ENCODE measurements at places on chromosomes 11 and 22.

DNA sequence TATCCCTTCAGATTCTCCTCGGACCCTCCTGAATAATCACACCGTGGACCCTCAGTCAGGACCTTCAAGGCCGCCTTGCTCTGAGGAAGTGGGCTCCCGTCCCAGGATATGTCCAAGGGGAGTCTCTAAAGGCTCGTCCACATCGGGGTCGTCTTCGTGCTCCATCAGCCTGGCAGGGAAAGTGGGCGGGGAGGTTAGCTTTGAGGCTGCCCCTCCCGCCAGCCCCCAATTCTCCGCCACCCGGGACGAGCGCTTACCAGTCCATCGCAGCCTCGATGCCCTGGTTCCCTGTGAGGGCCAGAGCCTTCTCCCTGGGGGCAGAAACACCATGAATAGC is 472 bp downstream of the UBXN1 start:
- no peak for DNase-seq

DNA sequence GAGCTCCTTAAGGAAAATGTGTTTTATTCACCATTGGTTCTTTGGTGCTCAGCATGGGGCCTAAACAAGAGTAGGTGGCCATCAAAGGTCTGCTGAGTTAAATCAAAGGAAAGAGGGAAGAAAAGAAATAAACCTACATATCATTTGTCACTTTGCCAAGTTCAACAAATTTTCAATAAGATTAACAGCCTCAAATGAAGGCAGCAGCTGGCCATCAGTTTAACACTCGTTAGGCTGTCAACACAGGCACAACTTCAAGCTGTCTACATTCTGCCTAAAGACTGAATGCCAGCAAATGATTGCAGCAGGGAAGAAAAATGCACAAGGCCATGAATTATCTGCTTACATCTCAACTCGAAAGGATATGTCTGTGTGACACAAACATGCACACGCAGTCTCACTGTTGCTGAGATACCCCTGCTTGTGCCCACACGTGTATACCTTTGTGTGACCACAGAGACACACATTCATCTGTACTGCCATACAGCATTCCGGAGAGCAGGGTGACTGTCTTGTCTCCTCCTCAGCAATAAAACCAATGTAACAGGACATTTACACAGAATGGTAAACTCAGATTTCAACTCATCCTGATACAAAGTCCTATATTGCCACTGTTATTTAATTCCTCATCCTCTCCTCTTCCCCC is 40.1 kb downstream of the TRIM66 start:
- DNase-seq = no peak

DNA sequence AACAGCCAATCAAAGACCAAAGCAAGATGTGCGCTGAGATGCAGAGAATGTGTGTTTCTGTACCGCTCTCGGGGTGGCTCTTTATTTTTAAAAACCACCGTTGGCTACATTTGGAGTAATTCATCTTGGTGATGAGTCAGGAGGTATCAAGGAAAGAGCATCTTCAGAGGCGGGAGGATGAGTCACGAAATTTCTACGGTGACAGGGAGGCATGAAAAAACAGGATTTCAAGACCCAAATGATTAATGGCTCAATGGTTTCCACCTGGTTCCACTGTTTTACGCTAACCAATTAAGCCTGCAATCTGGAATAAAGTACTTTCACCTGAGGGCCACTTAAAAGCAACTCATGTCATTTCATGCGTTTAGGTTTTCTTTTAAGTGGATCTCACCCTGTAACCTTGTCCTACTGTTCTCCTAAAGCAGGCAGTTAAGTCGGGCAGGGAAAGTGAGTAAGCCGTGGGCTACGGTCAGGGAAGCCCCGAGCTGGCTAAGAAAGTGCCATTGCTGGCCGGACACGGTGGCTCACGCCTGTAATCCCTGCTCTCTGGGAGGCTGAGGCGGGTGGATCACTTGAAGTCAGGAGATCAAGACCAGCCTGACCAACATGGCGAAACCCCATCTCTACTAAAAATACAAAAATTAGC is 74.6 kb downstream of the CELSR1 start:
- DNase-seq = no peak

GRCh38 chr11:122652495-122652894 is 3.0 kb upstream of the UBASH3B start:
- no peak for DNase-seq

DNA sequence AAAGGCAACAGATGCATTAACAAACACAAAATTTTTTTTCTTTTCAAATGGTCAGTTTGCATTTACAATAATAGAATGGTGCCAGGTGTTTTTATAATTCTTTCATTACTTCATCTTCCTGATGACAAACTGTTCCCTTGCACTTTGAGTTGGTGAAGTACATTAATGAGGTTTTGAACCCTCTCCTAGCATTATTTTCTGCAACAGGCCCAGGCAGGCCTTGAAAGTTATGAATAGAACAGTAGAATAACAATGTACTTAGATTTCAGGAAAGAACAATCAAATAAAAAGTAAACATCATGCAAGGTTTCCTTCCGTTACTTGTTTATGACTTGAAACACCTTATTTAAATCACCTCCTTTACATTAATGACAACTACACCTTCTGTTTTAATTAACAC is 9.6 kb downstream of the BTG4 start:
- DNase-seq = no peak

GRCh38 chr22:40721266-40721665 is 42.0 kb downstream of the MCHR1 start:
- no peak for DNase-seq

- DNase-seq = no peak
These were observed 1402.0 kb downstream of the BRD1 start for GRCh38 chr22:48425641-48426040.

- no peak for DNase-seq
These were observed 986 bp upstream of the MUC5B start for GRCh38 chr11:1221848-1222311.

GRCh38 chr11:79200398-79201070 is 240.3 kb downstream of the TENM4 start:
- no peak for DNase-seq

DNA sequence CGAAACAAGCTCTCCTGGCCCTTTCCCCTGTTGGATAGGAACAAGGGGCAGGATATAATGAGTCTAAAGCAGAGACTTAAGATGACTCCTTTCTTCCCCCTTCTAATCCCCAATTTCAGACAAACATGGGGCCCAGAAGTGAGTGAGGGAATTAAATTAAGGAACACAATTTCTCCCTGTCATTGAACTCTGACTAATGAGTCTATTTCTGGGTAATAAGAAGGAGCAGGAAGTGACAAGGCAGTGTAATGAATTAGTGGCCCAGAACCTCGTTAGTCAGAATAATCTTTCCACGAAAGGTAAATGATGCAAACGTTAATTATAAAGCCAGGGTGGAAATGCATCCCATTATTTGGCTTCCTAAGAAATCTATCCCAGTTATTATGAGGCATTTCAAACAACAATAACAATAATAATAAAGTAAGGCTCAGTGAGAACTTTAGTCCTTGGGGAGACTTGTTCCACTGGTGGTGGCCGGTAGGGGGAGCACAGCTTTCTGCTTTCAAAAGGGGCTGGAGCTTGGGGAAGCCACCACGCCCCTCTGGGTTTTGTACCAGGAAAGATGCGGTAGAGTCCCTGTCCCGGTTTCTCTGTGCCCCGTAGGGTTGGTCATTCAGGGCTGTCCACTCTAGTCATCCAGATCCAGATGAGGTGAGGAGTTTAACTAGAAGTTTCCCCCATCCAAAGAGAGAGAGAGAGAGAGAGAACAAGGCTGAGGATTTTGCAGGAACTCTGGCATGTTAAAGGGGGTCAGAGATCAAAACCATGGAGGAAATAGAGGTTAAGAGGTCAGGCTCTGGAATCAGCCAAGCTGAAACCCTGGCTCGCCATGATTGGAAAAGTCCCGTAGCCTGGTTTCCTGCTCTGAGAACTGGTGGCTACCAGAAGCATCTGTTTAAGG is 298.3 kb downstream of the NTM start:
- no peak for DNase-seq

DNA sequence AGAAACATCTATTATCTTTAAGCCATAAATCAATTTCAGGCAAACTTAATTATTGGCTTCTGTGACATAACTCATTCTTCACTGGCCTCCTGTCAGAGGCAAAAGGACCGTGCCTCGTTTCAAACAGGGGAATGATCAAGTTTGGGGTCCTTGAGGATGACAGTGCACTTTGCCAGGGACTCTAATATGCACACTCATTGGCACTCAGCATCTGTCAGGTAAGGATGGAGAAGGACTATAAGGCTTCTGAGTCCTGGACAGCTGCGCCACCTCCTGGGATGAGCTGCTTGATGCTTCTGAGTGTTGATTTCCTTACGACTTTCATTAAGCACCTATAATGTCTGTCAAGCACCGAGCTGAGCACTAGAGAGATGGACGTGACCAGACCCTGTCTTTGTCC is 20.2 kb downstream of the BPIFC start:
- DNase-seq = no peak

DNA sequence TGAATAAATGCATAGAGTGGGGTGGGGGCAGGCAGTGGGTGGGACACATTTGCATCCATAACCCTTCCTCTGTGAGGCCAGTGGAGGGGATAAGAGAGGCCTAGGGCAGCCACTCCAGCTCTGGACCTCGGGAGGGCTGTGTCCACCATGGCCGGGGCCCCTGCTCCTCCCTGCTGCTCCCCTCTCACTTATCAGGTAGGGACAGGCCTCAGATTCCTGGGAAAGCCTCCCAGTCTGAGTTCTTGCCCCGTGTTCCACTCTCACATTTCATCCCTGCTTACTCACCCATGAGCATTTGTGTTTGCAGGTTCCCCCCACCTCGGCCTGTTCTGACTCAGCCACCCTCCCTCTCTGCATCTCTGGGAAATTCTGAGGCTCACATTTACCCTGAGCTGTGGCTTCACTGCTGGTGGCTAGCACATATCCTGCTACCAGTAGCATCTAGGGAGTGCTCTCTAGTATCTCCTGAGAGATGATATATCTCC is 128.7 kb upstream of the TOP3B start:
- DNase-seq = no peak

- no peak for DNase-seq
These were observed 12.0 kb downstream of the TSPO start for GRCh38 chr22:43163241-43163795.

DNA sequence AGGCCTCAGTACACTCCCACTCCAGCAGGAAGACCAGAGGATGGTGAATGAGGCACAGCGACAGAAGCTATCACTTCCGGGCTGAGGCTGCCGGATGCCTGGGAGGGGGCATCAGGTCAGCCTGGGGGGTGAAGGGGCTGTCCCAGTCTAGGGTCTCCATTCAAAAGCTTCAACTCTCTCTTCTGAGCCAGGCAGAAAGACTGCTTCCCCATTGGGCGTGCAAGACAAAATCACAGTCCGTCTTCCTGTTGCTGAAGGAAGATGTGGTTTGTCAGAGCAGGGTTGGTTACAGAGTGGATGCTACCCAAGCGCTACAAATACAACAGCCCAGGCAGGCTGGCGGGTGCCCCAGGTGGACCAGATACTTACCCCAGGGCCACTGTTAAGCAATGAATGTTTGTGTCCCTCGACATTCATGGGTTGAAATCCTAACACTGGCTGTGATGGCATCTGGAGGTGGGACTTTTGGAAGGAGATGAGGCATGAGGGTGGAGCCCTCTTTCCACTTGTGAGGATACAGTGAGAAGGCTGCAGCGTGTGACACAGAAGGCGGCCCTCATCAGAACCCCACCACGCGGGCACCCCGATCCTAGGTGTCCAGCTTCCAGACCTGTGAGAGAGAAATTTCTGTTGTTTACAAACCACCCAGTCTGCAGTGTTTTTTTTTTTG is 12.0 kb downstream of the UPK3A start:
- no peak for DNase-seq

DNA sequence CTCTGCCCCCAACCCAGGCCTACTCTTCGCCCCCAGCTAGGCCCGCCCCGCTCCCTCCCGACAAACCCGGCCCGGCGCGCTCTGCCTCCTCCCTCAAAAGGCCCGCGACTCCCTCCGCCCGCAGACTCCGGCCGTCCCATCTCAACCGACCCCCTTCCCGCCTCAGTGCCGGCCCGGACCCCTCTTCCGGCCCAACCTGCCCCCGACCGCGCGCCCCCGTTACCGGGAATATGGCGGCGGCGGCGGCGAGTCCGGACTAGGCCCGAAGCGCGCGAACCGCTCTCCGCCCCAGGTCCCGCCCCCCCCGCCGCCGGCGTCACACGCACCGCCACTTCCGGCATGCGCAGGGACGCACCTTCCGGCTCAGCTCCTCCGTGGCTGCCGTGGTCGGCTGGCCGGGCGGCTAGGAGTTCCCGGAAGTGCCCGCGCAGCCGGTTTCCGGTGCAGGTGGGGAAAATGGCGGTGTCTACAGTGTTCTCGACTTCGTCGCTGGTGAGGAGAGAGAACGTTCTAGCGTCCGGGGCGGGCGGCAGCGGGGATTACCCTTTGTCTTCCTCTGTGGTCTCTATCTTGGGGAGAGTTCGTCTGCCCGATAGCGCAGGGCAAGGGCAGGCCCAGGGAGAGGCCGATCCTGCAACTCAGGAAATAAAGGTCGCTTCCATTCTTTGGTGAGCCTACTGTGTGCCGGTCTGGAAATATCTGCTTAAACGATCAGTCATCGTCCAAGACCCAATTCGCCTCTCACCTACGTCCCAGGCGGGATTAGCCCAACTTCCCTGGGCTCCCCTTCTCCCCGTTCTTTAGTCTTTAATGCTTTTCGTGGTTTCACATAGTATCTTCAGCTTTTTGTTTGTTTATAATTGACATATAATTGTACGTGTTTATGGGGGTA is at the start of the genes CPSF7 and SDHAF2:
Gene CPSF7 (minus strand): TSS at position 285 of the 892 bp plus-strand sequence. CDS start 740 bp downstream, outside the sequence.
Gene SDHAF2 (plus strand): TSS at position 434 of the 892 bp plus-strand sequence. CDS start 23 bp downstream, at position 457.
- peak; percentile 67 for DNase-seq

DNA sequence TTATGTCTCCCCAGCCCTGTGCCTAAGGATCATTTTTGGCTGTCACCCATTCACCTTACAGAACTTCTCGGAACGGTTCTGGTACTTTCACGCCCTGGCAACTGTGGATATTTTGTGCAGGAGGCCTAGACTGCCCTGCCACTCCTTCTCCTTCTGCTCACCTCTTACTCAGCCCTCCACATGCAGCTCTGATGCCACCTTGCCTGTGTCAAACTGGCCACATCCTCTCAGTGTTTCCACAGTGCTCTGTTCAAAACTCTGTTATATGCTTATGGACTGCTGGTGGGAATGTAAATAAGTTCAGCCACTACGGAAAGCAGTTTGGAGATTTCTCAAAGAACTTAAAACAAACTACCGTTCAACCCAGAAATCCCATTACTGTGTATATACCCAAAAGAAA is 100.8 kb upstream of the MTMR2 start:
- no peak for DNase-seq

GRCh38 chr11:44725757-44726282 is 942 bp upstream of the TSPAN18 start:
- no peak for DNase-seq

- DNase-seq = no peak
These were observed 42.3 kb upstream of the RAB1B start for GRCh38 chr11:66226101-66226500.

DNA sequence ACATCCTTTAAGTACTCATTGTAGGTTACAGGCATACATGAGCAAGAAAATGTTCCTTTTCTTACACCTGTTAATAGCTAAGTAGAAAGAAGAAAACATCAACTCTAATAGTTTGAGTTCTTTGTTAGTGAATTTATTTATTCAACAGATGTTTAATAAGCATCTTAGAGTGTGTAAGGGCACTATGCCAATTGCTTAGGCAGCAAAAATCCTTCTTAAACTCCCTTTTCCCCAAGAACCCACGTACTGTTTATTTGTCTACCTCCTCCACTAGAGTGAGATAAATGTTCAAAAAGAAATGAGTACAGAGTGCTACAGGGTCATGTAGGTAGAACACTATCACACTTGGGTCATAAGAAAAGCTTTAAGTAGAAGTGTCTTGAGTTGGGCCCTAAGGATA is 131.4 kb downstream of the CD44 start:
- DNase-seq = no peak

GRCh38 chr11:9219572-9219971 is 45.6 kb downstream of the DENND5A start:
- DNase-seq = no peak
